ENCODE measurements at places on chromosomes 11 and 22. TPM values are rescaled to one million over a fixed set of nuclear protein-coding genes. Genes with fewer than 3 reads are reported as not detected.

GRCh38 chr22:37681556-37682049, 4.5 kb upstream of the NOL12 start:
- DNase-seq, result peak; percentile 71

GRCh38 chr11:28417601-28418323, 309.6 kb downstream of the METTL15 start:
- DNase-seq, result no peak

Gene ART1
- total RNA-seq, result not detected

DNA sequence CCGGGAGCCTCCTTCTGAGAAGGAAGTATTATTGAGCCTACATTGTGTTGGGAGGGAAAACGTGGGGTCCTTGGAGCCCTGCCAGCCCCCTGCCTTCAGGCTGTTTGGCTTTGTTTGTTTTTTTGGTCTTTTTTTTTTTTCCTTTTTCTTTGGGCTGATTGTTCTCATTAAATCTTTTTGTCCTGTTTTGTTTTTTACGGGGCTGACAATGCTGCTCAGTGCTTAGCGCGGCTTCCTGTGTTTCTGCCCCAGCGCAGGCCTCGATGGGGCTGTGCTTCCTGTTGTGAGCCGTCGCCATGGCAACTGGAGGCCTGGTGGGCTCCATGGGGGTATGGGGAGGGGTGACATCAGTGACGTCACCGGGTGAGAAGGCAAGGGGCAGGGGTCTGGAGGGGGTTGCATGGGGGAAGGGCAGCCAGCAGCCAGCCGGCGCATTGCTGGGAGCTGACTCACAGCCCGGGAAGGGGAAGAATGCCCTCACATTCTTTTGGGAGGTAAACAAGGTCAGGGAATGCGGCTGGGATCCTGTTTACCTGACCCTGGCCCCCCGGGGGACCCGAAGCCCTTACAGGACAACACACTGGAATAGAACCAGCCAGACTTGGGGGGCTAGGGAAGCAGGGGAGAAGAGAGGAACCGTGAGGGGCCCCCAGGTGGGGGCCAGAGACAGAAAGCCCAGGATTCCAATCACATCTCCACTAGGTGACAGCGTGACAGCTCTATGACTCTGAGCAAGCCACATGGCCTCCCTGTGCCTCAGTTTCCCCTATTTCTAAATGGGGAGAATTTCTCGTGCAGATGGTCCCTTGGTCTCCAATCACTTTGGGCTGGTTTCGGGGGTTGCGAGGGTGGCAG, 22.2 kb upstream of the CBX7 start:
- DNase-seq, result peak; percentile 87

DNA sequence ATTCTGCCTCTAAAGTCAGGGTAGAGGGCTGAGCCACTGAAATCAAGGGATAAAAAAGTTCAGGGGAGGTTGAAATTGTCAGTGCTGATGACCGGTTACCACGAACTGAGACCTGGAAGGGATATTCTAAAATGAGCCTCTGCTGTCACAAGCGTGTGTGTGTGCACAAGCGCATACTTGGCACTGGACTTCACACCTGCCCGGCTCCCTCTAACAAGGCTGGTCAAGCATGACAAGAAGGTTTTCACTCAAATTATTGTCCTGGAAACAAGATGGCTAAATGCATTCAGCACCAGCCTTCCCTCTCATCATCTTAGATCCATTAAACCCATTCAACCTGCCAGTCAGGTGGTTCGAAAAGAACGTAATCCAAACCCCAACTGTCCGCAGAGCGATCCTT, 54.8 kb upstream of the CECR2 start:
- DNase-seq, result no peak

GRCh38 chr11:9826390-9826789, 162.5 kb downstream of the SWAP70 start:
- DNase-seq, result no peak

- no peak for DNase-seq
Observed at GRCh38 chr11:23314162-23314561, 453.9 kb upstream of the CCDC179 start.

DNA sequence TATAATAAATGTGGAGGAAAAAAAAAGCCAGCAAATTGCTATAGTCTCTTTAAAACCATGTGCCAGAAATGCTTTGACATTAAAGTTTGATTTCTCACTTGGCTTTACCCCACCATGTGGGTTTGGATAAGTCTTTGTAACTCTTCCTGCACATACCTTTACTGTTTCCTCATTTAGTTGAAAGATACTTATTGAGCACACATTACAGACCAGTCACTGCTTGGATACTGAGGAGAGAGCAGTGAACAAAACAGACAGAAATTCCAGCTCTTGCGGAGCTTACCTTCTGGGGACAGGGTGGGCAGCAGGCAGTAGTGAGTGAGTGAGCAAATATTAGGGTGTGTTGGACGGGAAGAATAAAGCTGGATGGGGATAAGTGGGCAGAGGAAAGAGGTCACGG, 13.7 kb downstream of the PACS1 start:
- no peak for DNase-seq

GRCh38 chr22:35477911-35478582, 62.6 kb upstream of the RASD2 start:
- peak; percentile 95 for DNase-seq

All from umbilical cord (tissue), 2 donors.